Gastroesophageal sphincter (tissue), 4 donors: ENCODE measurements at places on chromosomes 6 and 20. TPM values are rescaled to one million over a fixed set of nuclear protein-coding genes. Genes with fewer than 3 reads are reported as not detected.
A peak's percentile ranks its signal among the peaks of the same experiment; 100 is the strongest.

DNA sequence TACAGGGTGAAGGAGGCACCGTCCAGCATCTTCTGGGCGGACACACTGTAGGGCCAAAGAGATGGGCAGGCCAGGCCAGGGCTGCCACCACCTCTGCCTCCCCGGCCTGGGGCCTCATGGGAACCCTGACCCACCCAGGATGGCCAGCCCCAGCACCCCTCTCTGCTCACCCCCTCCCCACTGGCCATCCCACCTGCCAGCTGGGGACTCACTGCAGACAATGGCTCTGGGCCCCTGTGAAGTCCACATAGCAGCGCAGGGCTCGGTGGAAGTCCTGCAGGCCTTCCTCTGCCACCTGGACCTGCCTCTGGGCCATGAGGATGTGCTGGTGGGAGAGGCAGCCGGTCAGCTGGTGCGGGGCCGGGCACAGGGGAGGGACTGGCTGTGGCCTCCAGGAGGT is 3.6 kb upstream of the C20orf144 start:
- no peak for ATAC-seq

GRCh38 chr6:152863618-152864326 is 113.2 kb downstream of the VIP start:
- no peak for ATAC-seq

GRCh38 chr6:163923658-163924411 is 509.3 kb downstream of the QKI start:
- no peak for ATAC-seq

DNA sequence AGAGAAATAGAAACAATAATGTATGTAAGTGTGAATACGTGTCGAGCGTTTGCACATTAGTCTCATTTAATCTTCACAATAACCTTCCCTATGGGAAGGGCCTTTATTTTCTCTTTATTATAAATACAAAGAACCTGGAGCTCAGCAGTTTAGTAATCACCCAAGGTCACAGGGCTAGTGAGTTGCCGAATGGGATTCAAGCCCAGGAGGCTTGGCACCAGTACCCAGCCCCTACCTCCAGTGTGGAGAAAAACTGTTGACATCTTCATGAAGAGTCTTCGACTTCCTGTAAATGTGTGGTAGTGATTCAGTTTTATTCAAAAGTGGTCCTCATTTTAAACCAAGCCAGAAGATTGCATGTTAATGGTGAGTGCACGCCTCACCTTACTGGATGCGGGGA is 162.8 kb downstream of the SCML4 start:
- ATAC-seq: no peak

Gene VIP
- total RNA-seq: 28.1 TPM

DNA sequence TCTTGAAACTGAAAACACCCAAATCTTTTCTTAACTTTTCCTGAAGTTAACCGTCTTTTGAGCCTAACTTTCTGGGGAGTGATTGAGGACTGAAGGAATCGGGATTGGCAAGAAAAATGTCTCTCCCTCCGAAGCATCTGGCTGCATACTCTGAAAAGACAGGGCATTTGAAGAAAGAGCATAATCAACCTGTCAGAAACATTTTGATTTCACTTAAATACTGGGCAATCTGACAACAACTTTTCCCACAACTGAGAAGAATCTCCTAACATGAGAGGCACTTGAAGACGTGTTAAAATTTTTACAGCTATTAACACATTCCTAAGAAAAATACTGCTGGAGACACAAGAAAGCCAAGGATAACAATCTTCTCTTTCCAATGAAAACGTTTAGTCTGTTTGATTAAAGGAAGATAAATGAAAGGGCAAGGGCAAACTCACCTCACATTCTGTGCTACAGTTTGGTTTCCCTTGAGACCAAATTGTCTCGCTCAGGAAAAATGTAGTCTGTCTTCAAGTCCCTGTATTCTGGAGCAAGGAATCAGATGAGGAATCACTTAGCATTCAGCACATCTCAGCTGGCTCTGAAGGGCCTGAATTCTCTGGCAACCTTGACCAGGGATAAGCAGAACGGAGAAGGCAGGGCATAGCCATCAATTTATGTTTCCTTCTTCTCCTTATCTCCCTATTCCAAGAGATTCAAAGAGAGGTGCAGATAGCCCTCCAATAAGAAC is 76.1 kb downstream of the TBX18 start:
- ATAC-seq: no peak

- no peak for ATAC-seq
Measured at GRCh38 chr6:11618533-11618932, 81.0 kb downstream of the TMEM170B start.

- ATAC-seq: no peak
Measured at GRCh38 chr20:1631309-1632151, 11.7 kb upstream of the SIRPB1 start.

- ATAC-seq: no peak
Measured at GRCh38 chr6:160070427-160070826, 51.2 kb upstream of the SLC22A1 start.

GRCh38 chr6:150932996-150933395 is 67.5 kb downstream of the MTHFD1L start:
- no peak for ATAC-seq

GRCh38 chr6:111978532-111979149 is 75.3 kb upstream of the CCN6 start:
- ATAC-seq: no peak

DNA sequence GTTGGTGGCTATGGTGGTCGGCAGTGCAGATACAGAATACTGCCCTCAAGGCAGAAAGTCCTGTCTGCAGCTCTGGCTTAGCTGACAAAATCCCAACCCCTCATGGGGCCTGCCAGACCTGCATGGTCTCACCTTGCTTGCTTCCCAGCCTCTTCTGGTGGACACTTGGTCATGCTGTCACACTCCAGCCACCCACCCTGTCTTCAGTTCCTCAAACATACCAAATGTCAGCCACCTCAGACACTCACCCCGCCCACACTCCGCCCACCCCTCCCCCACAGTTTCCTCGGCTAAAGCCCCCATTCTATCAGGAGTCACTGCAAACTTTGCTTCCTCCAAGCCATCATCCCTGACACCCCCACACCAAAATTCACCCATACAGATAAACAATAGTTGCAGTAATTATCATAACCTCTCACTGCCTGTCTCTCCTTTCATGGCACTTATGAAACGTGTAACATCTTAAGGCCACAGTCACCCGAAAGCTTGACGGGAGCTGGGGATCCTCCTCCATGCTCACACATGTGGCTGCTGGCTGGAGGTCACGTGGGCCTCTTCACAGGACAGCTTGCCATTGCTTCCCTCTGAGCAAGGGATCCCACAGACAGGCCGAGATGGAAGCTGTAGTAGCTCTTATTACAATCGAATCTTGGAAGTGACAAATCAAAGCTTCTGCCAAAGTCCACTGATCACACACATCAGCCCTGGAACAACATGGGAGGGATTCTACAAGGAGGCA is 202.2 kb downstream of the PTPRT start:
- ATAC-seq: no peak

- no peak for ATAC-seq
Measured at GRCh38 chr20:49045440-49046086, 549 bp upstream of the CSE1L start.

Gene MLIP
- total RNA-seq: 0.62 TPM

DNA sequence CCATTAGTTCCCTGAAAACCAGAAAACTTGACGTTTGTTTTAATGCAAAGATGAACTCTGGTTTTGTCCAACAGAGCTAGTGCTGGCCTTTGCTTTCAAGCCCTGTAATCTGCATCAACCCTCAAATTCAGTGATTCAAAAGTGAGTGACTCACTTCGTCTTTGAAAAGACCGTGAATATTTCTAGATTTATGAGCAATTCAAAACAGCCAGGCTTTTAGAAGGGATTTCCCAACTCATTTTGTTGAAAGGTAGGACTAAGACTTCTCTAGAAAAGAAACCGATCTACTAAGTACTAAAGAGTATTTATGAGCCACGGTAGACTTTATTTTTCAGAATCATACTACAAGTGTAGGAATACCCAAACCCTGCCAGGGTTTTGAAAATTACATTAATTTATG is 121.5 kb downstream of the UST start:
- no peak for ATAC-seq

DNA sequence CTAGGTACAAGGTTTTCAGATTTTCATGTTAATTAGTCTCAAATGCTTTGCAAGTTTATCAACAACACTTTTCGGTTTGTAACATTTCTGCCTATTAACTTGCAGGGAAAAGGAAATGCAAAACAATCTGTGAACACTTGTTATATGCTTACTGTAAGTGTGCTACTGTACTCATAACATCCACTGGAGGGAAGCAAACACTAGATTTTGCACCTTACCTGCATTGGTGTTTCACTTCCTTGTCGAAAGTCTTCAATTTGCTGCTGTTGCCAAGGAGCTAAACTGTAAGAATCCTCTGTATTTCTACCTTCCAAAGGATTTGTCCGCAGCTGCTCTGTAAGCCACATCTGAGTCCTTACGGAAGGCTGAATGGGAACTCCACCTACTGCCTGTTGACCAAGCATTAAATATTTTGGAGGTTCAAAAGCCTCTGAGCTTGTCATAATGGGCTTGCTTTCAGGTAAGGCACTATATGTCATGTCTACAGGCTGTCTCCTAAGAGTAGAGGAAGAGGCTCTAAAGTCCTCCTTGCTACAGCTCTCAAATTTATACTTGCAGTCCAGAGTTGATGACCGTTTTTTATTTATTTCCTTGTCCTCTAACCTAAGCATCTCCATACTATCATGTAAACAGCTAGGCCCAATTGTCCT is 17.3 kb downstream of the PLN start:
- ATAC-seq: no peak

DNA sequence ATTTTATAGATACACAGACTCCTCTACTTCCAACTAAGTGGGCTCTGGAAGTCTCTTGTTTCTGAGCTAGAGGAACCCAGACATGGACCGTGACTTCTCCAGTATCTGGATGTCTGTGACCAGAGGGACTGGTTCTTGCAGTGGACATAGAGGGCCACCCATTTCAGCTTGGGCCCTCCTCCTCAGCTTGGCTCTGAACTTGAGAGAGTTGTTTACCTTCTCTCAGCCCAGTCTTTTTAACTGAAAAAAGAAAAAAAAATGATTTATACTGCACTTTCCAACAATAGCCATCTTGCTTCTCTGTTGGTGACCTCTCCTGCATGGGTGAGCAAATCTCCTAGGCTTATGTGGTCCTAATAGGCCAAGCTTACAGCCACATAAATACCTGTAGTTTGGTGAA is 60.3 kb upstream of the TMEM181 start:
- no peak for ATAC-seq

GRCh38 chr6:42532038-42532669 is 31.7 kb upstream of the UBR2 start:
- ATAC-seq: peak; percentile 73

DNA sequence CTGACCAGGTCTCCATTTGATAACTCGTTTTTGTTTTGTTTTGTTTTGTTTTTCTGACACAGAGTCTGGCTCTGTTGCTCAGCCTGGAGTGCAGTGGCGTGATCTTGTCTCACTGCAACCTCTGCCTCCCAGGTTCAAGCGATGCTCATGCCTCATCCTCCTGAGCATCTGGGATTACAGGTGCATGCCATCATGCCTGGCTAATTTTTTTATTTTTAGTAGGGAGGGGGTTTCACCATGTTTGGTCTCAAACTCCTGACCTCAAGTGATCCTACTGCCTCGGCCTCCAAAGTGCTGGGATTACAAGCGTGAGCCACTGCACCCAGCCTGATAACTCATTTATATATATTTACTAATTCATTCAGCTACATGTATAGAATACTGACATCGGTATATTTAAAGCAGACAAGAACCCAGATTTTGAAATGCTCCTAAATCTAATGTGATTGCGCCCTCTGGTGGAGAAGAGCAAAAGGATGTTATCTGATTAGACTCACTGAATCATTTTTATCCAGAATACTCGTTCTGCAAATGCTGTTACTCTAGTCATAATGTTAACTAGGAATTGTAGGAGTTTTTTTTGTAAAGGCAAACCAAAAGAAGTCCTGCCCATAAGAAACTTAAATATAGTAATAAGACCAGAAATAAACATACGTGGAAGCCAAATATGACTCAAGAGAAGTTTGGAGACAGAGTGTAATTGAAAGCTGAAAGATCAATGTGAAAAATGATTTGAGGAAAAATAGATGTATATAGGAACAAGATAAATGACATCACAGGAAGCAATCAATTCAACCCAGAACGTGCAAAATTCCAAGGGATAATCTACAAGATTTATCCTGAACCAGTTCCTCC is 5.3 kb upstream of the COL12A1 start:
- no peak for ATAC-seq

GRCh38 chr6:24194978-24195700 is 69.1 kb downstream of the NRSN1 start:
- no peak for ATAC-seq

DNA sequence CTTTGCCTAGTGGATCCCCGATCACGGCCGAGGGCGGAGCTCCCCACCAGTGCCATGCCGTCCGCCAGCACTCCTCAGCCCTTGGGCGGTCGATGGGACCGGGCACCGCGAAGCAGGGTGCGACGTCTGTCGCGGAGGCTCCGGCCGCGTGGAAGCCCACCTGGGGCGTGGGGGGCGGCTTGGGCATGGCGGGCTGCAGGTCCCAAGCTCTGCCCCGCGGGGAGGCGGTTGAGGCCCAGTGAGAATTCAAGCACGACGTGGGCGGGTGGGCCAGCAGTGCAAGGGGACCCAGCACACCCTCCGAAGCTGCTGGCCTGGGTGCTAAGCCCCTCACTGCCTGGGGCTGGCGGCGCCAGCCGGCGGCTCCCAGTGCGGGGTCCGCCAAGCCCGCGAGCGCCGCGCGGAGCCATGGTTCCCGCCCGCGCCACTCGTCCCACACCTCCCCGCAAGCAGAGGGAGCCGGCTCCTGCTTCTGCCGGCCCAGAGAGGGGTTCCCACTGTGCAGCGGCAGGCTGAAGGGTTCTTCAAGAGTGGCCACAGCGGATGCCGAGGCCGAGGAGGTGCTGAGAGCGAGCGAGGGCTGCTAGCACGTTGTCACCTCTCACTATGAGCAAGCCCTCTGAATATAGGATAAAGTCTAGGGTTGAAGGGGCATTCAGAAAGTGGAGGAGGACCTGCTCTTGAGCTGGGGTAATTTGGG is 128.6 kb downstream of the GRM4 start:
- no peak for ATAC-seq

DNA sequence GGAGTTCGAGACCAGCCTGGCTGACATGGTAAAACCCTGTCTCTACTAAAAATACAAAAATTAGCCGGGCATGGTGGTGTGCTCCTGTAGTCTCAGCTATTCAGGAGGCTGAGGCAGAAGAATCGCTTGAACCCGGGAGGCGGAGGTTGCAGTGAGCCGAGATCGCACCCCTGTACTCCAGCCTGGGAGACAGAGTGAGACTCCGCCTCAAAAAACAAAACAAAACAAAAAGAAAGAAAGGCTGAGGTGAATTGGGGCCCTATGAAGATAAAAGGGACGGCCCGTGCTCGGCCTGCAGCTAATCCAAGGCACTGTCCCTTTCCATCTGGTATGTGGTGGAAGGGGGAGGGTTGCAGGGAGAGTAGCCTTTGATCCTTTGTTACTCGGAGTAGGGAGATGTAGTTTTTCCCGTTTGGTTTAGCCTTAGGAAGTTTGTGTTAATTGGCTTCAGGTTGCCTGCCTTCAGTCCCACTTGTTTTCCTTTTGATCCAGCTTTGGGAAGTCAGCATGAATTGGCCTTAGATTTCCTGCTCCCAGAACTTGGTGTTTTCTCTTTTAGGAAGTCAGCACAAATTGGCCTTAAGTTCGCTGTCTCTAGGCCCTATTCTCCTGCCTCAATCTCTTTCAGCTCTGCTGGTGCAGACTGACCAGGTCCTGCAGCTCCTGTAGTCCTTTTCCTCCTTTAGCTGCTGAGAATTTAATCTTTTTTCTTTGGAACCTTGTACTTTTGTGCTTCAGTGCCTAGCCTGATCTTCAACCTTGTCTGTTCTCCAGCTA is 36.1 kb upstream of the PAQR8 start:
- ATAC-seq: no peak

Gene ZMYND8
- total RNA-seq: 64.0 TPM

GRCh38 chr6:151242420-151242861 is 2.7 kb downstream of the AKAP12 start:
- no peak for ATAC-seq

- ATAC-seq: peak; percentile 36
Measured at GRCh38 chr6:6277413-6277812, 43.0 kb downstream of the F13A1 start.

Gene GATA5
- total RNA-seq: 0.62 TPM
